NCI-H446 (cell line): ENCODE measurements at places on chromosomes 4 and X.

DNA sequence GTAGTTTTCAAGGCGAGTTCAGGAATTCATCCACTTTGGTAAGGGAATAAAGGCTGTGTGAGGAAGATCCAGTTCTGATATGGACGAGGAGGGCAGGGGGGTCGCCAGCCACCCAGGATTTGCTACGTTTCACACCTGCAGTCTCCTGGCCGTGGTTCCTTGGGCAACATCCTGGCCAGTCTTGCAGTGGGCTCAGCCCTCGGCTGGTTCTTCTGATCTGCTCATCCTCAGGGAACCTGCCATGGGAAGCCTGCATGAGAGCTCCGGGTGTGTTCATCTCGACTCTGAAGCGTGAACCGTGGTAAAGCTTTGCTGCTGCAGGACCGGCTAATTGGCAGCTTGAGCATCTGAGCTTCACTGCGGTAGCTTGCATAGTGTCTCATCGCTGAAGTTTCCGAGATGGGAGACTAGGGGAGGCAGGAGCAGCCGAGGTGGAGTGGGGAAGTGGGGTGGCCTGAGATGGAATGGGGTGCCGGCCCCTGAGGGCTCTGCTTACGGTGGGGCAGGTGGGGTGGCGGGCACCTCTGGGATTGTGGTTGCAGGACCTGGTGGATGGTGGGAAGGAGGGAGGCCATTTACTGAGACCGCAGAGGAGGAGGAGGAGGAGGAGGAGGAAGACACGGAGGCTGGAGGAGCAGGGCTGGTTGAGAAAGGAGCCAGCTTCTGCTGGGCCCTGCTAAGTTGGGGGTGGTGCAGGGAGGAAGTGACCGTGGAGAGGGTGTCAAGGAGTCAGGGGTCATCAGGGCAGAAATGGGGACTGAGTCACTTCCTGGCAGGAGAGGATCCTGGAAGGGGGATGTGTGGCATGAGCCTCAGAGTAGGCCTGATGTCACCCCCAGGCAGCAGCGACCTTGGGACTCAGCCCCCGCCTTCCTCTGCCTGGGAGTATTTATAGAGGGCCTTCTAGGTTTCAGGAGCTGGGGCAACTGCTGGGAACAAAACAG, 213.1 kb upstream of the PSAPL1 start:
- no peak for DNase-seq

GRCh38 chr4:84965553-84966381, 723 bp downstream of the WDFY3 start:
- DNase-seq = no peak

DNA sequence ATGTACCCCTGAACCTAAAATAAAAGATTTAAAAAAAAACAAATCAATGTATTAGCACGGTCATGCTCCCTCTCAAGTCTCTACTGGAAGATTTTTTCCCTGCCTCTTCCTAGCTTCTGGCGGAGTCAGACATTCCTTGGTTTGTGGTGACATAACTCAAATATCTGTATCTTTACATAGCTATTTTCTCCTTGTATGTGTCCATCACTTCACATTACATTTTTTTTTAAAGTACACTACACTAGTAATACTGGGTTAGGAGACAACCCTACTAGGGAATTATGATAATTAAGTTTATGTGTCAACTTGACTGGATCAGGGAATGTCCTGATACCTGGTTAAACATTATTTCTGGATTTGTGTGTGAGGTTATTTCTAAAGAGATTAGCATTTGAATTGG, 1197.9 kb downstream of the TECRL start:
- DNase-seq = no peak

DNA sequence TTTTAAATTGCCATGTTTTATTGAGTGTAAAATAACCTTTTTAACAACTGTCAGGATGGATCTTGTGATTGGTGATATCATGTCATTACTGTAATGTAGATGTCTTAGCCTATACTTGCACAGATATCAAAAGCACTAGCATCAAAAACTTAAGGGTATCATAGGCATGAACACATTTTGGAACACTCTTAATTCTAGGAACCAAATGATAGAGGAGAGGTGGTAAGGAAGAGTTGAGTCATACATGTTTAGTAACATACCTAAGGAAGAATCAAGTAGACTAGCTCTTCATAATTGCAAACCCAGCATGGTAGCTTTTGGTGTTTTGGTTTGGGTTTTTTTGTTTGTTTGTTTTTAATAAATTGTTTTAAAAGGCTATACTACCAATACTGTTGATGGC, 43.4 kb downstream of the SMARCAD1 start:
- DNase-seq = no peak

DNA sequence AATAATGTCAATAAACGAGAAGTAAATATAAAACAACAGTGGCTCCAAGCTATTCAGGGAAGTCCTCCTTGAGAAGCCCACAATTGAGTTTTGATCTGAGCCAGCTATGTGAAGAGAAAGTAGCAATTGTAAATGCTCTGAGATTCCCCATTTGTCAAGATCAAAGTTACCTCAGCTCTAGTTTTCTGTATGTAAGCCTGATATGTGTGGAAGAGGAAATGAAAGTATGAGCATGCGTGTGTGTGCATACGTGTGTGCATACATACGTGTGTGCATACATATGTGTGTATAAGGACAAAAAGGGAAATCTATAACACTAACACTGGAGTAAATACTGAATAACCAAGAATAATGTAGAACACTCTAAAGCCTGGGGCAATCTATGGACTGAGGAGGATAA, 130.3 kb downstream of the SCFD2 start:
- DNase-seq = no peak

DNA sequence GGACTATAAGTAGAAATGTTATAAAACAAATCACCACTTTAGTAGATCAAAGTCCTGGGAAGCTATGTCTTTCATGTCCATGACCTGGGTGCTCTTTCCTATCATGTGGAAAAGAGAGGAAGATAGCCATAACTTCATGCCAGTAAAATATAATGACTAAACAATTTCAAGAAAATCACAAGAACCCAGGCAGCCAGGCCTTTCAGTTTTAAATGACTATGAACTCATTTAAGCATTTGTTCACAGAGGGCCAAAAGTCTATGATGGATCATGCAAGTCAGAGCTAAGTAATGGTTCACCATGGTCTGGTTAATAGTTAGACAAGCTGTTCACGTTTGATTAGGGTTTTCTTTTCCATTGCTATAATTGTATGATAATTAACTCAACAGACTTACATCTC, 155.8 kb downstream of the PPARGC1A start:
- DNase-seq = no peak
